ENCODE measurements at places on chromosomes 5 and 9. TPM values are rescaled to one million over a fixed set of nuclear protein-coding genes. Genes with fewer than 3 reads are reported as not detected.
A peak's percentile ranks its signal among the peaks of the same experiment; 100 is the strongest.

DNA sequence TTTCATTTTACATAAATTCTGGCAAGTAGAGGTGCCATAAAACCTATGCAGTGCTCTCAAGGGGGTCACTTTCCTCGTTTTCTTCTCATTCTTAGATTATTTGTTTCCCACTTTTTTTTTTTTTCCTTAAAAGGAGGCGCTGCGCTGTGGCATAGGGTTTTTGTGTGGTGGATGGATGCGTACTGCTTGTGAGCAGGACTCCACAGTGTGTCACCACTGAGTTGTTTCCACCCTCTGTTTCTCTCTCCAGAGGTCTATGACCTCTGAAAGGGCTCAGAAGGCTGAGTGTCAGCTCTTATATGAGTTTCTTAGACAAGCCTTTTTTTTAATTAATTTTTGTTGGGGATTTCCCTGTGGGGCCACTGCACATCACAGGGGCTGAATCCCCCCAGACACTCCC is 13.6 kb upstream of the CLTB start:
- no peak for DNase-seq

DNA sequence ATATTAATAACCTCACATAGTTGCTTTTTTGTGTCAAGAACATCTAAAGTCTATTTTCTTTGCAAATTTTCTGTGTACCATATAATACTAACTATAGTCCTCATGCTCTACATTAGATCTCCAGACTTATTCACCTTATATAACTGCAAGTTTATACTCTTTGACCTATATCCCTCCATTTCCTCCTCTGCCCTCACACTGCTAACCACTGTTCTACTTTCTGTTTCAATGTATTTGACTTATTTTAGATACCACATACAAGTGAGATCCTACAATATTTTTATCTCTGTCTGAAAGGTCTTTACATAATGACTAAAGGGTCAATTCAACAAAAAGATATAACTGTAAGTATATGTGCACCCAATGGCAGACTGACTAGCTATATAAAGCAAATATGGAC is 789.7 kb upstream of the ZNF608 start:
- no peak for DNase-seq

GRCh38 chr5:72459089-72459661 is 48.0 kb downstream of the ZNF366 start:
- DNase-seq, result no peak

- DNase-seq, result no peak
Measured at GRCh38 chr5:143328589-143329220, 74.8 kb downstream of the NR3C1 start.

GRCh38 chr5:71924980-71925379 is 182.3 kb upstream of the MAP1B start:
- no peak for DNase-seq

DNA sequence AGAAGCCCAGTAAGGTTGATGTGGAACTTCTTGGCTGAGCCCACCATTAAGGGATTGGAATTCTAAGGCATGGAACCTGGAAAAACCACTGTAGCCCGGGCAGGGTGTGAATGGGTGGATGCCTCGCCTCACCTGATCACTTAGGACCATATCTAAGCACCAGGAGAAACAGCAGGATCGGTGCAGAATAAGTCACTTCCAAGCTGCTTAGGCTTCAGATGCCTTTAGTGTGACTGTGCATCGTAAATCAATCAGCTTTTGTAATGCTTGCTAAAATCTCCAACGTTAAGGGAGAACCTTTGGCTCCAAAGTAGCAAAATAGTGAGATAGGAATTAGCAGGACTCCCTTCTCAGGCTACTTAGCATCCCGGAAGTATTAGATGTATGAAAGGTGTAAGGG is 103.9 kb upstream of the MEGF10 start:
- DNase-seq, result no peak

PTPRD gene
- total RNA-seq, result 136 TPM

DNA sequence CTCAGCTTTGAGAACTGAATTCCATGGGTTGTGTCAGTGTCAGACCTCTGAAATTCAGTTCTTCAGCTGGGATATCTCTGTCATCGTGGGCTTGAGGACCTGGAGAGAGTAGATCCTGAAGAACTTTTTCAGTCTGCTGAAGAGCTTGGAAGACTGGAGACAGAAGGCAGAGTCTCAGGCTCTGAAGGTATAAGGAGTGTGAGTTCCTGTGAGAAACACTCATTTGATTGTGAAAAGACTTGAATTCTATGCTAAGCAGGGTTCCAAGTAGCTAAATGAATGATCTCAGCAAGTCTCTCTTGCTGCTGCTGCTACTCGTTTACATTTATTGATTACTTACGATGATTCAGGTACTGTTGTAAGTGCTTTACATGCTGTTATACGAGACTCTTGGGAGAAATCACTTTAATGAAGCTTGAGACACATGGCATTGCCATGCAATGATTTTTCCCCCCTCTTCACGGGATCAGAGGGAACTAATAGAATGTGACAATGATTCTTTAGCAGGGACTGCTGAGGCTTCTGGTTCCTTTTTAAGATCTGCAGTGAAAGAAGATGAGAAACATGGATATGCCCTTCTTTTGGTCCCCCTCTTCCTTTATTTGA is 63.8 kb downstream of the PTTG1 start:
- DNase-seq, result no peak

DNA sequence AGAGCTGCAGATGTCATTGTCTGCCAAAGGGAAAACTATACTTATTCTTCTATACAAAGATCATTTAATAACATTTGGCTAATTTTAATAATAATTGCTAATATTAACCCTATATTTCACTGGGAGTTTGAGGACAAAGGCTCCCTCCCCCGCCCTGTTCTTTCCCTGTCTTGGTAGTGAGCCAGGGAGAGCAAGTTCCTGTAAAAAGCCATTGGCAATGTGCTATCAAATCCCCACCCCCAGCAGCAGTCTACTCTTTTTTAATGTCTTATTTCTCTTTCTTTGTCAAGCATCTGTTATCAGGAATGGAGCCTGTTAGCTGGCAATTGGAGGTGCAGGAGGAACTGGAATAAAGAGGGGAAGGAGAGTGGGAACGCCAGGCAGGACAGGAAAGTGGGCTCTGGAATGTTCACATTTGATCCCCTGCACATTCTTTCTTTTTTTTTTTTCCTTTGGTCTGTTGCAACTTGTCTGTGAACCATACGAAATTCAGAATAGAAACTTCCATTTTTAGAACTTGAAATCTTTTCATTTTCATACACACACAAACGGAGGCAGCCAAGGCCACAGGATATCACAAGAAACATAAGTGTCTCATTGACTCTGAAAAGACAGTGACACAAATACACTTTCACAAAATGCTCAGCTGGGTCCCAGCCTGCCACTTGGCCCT is 664.8 kb upstream of the ZNF608 start:
- no peak for DNase-seq

GRCh38 chr9:138102246-138103051 is 224.9 kb downstream of the CACNA1B start:
- DNase-seq, result no peak

DNA sequence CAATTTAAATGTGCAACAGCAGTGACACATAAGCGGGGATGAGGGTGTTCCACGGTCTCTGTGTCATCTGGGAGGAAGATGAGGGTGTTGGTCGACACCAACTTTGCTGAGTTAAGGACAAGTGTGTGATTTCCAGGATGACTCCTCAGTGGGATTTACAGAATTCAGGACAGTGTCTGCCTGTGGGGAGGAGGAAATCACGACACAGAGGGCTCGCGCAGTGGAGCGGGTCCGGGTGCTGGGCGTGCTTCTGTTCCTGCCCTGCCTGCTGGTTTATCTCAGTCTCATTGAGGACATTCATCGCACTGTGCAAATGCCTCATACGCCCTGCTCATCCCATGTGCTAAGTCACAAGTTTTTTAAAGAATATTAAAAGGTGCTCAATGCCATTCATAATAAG is 73.7 kb upstream of the ADAMTS2 start:
- DNase-seq, result no peak

KCTD16 gene
- total RNA-seq, result not detected

DNA sequence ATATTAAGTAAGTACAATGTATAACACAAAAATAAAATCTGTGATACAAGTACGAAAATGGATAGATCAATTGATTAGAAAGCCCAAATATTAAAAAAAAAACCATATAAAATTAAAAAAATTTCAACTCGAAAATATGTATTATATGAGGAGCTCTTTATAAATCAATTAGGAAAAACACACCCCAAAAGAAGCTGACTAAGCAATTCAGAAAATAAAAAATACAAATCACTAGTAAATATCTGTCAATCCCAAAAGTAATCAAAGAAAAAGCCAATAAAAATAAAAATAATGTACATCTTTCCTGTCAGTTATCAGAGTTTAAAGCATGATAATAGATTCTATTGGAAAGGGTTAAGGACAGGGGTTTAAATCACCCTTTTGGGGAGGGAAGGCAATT is 10.2 kb upstream of the ACSL6 start:
- DNase-seq, result no peak

GRCh38 chr9:86549920-86550319 is 195.7 kb upstream of the TUT7 start:
- DNase-seq, result no peak

DNA sequence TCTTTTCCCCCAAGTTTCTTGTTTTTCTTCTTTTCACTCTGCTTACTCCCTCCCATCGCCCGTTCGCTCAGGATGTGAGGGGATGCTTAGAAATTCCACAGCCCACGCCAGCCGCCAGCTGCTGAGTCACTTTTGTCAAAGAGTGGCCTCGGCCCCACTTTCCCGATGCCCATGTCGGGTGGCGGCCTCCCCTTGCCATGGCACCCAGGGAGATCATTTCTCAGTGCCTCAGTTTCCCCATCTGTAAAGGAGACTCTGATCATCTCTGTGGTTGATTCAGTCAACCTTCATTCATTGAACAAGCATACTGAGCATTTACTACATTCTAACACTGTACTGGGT is 353 bp upstream of the PDGFRB start:
- no peak for DNase-seq

DNA sequence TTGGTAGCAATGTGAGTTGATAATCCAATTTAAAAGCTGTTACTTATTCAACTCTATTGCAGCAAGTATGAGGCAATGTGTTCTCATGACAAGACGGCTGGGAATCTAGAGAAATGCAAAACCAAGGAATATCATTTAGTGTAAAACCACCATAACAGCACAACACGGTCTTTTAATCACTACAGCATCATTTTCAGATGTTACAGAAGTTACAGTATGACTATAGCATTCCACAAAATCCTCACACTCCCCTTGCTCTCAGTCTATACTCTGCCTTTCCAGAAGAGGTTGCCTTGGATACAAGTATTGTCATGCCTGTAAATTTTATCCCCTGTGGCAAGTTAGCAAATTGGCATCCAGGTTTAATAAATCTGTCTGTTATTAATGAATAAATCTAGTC is 28.6 kb upstream of the TAS2R1 start:
- no peak for DNase-seq

- no peak for DNase-seq
Measured at GRCh38 chr5:124584991-124585715, 161.3 kb downstream of the ZNF608 start.

PCDH12 gene
- 4.3 TPM for total RNA-seq

DNA sequence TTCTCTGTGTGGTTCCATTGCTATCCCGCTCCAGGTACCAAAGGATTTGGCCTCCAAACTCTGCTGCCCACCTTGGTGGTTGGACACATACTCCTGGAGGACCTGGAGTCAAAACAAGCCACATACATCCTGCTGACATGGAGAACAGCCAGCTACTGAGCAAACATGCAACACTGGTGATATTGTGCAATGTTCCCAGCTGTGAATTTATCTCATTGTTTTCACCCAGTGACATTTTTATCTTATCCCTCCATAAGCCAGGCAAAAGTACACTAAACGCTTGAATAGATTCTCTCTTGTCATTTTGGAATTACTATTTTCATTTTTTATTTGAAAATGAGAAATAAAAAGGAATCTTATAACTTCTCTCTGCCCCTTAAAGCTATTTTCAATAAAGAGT is 11.1 kb upstream of the CTSL start:
- DNase-seq, result peak; percentile 80

DNA sequence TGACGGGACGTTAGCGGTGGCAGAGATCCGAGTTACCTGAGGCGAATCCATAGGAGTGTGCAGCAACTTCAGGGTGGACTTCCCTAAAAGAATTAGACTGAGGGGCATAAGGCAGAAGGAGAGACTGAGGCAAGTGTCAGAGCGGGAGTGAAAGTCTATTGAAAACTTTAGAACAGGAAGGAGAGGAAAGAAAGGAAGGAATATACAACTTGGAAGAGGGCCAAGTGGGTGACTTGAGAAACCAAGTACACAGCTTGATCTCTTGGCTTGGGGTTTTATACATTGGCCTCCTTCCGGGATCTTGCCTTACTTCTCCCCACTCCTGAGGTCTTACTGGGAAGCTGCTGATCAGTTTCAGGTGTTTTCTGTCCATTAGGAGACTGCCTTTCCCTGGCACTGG is 84.9 kb downstream of the SNX18 start:
- DNase-seq, result no peak

Data from uterus (tissue), 4 donors.